ENCODE measurements at places on chromosomes 7 and 10.

GRCh38 chr7:15345216-15345615, 216.6 kb downstream of the AGMO start:
- no peak for DNase-seq

GRCh38 chr10:126906704-126907422, 1.6 kb downstream of the DOCK1 start:
- no peak for DNase-seq

DNA sequence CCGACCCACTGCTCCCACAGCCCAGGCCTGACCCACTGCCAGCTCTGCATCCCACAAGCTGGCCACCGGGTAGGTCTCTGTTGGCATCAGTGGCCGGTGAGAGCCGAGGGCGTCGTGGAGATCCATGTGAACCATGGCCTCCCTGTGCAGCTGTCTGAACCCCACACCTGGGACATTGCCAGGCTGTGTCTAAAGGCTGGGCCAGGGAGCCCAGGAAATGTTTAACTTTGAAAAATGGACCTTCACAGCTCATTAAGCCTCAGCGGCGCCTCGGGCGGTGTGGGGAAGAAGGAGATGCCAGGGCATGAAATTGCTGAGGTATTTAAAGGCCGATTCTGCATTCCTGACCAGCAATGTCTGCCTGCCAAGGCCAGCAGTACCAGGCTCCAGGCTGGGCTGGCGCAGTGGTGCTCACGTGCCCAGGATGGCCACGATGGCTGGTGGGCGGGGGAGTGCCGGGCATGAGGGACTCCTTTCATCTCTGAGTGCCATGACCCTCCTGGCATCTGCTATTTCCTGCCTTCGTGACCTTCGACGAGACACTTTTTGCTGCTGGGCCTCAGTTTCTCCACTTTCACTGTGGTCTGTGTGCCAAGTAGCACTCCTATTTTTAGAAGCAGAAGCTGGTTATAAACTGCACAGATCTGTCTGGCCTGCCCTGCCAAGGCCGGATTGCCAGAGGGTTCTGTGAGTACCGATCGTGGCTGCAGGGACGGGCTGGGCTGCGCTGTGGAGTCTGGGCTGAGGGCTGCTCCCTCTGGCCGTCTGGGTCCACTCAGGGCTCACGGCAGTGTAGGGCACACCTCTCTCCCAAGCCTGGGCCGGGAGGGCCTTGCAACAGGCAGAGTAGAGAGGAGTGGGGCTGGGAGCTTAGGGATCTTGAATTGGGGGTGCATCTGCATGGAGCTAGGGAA, 21.8 kb downstream of the ELFN1 start:
- DNase-seq = no peak

GRCh38 chr10:116840389-116841075, 8.8 kb upstream of the ENO4 start:
- no peak for DNase-seq

Measured in urothelium cell line (cell line).